ENCODE measurements at places on chromosomes 11 and 22.

DNA sequence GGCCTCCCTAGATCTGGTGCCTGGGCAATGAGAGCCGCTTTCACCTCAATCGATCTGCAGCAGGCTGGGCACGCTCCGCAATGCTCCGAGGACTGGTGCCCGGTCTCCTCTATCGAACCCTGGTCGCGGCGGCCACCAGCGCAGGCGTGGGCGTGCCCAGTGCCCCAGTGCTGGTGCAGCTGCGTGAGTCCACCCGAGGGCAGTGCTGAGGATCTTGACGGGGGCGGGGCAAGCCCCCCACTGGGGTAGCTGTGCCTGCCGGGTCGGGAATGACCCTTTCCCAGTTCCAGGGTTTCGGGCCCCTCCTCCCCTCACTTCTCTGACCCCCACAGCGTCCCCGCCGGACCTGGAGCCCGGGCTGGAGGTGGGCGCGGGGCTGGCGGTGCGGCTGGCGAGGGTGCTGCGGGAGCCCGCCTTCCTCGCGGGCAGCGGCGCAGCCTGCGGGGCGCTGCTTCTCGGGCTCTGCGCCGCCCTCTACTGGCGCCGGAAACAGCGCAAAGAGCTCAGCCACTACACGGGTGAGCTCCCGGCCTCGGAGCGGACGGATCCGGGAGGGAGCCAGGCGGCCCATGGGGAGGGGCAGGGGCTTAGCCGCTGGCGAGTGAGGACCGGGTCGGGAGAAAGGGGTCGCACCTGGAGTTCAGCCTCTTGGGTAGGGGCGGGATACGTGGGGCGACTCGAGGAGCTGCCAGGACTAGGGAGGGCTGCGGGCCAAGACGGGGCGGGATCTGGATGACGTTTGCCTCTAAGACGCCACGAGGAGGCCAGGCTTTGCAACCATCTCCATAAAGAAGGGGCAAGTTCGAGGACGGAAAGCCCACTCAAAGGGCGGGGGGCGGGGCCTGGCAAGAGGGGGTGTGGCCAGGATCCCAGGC lies 10.9 kb downstream of the ROBO3 start:
- DNase-seq, result peak; percentile 41

GRCh38 chr11:117189941-117190544 lies 9.1 kb upstream of the TAGLN start:
- no peak for DNase-seq

GRCh38 chr11:45852712-45853101 lies 5.4 kb downstream of the CRY2 start:
- no peak for DNase-seq

GRCh38 chr11:20261526-20261925 lies 101.3 kb upstream of the DBX1 start:
- no peak for DNase-seq

- no peak for DNase-seq
These were observed 109.6 kb downstream of the SCN3B start for GRCh38 chr11:123544631-123545375.

DNA sequence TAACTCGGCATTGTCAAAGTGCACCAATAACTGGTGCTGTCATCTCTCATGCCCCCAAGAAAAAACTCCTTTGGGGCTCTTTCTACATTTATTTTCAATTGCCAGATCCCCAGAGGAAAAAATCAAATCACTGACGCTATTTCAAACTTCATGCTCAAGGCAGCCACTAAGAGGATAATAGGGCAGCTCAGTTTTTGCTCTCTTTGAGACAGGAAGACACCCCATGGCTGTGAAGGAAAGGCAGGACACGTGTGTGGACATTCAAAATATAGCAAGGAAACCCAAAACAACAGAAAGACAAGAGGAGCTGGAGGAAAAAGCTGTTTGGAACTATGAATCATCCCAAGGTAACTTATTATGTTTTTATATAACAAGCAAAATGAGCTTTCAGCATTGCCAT lies 83.7 kb downstream of the SERGEF start:
- no peak for DNase-seq

All from RCC 7860 (cell line).